Panc1 (cell line): ENCODE measurements at places on chromosomes 16 and 17.

DNA sequence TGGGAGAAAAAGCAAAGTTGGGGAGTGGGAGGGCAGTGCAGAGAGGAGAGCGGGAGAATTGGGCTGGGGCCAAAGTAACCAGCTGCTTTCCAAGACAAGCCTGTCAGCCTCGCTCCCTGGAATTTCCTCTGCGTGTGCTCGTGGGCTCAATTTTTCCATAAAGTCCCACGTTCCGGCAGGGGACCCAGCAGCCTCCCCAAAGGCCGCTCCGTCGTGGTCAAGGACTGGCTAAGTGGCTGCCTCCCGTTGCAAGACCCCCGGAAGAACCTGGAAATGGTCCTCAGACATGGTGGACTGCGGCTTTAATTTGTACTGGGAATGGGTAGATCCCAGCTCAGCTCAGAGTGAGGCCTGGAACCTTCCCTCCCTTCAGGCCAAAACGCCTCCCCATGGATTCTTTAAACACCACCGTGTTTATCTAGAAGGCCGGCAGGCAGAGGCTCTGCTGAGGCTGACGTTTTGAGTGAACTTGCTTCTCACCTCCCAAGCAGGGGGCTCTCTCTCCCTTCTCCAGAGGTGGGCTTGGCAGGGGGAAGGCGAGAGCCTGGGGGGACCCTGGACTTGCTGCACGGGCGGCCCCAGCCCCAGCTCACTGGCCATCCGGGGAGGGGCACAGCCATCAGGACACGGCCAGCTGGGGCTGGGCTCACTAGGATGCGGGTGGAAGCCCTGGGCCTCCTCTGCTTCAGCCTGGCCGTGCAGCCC lies 190.0 kb downstream of the C16orf95 start:
- no peak for DNase-seq

DNA sequence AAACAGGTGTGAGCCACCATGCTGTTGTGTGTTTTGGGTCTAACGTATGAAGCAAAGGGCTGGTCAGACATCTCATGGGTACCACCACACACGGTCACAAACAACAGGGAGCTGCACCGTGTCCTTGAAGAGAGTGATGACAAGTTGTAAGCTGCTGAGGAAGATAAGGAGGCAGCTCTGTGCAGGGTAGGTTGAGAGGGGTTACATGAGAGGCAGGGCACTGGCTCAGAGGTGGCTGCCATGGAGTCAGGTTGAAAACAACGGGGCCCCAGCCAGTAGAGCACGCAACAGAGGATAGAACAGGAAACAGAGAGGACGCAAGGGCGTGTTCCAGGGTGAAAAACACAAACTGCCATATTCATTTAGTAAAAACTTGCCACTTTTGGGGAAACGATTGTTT lies 52.2 kb downstream of the TRARG1 start:
- DNase-seq: no peak

DNA sequence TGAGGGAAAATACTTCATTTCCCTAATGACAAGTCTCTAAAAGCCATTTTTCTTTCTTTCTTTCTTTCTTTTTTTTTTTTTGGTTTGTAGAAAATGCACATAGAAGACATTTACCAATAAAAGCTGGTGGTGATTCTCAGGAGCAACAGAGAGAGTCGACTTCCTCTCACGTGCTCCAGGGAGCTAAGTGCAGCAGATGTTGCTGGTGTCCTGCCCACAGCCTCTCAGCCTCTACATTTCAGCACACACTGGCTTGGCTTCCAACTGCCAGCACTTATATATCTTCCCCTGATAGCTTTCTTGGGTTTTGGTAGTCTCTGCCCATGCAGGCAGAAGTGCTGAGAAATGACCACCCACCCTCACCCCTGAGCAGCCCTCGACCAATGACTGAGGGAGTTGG lies 58.4 kb upstream of the MARCHF10 start:
- DNase-seq: no peak

GRCh38 chr17:14699574-14700185 lies 398.8 kb downstream of the HS3ST3B1 start:
- no peak for DNase-seq

DNA sequence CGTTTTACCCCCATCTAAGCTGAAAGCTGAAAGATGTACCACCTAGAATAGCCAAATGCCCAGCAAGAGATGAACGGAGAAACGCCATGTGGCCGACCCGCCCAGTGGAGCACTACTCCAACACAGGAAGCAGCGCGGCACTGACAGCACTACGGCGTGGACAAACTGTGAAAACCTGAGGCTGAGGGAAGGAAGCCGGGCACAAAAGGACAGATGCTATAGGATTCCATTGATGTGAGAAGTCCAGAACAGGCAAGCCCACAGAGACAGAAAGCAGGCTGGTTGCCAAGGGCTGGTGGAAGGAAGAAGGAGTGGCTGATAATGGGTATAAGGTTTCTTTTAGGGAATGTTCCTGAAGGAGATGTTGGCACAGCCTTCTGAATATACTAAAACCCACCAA lies 29.4 kb upstream of the SLC38A8 start:
- no peak for DNase-seq

DNA sequence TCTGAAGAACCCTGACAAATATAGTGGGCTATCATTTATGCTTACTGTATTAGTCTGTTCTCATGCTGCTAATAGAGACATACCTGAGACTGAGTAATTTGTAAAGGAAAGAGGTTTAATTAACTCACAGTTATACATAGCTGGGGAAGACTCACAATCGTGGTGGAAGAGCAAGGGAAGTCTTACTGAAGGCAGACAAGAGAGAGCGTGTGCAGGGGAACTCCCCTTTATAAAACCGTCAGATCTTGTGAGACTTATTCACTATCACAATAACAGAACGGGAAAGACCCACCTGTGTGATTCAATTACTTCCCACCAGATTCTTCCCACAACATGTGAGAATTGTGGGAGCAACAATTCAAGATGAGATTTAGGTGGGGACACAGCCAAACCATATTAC lies 526.8 kb upstream of the GOT2 start:
- no peak for DNase-seq

- no peak for DNase-seq
These were observed 27.2 kb upstream of the WWOX start for GRCh38 chr16:78072275-78072674.

DNA sequence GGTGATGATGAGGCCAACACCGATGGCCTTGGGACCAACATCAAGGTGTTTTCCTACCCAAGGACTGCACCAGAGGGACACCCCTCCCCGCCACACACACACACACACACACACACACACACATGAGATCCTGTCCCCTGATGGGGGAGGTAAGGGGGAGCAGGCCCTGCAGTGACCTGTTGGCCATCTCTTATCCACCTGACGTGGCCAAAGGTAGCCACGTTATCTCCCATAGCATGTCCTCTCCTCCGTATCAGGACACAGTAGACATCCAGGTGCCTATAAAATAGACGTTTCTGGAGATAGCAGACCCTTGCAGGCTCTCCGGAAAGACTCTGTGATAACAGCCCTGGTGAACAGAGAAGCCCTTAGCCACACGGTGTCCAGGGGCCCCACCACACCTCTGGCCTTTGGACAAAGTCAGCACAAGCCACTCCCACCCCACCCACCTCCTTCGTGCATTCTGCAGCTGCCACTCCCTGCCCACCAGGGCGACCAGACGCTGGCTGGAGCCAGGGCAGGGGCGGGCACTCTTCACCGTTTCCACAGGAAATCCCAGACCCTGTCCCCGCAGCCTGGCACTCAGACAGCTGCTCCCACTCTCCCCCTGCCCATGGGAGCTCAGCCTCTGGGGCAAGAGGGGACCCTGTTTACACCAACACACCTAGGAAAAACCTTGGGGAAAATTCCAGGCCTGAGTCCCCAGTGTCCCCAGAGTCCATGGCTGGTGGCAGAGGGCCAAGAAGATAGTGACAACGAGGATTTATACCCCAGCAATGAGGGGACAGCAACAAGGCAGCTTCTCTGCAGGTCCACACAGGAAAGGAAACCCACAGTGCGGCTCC lies 15.4 kb upstream of the ENPP7 start:
- DNase-seq: no peak

GRCh38 chr17:63995626-63996025 lies 2.5 kb upstream of the PRR29 start:
- no peak for DNase-seq

GRCh38 chr17:66849851-66850580 lies 15.1 kb downstream of the CACNG5 start:
- no peak for DNase-seq

DNA sequence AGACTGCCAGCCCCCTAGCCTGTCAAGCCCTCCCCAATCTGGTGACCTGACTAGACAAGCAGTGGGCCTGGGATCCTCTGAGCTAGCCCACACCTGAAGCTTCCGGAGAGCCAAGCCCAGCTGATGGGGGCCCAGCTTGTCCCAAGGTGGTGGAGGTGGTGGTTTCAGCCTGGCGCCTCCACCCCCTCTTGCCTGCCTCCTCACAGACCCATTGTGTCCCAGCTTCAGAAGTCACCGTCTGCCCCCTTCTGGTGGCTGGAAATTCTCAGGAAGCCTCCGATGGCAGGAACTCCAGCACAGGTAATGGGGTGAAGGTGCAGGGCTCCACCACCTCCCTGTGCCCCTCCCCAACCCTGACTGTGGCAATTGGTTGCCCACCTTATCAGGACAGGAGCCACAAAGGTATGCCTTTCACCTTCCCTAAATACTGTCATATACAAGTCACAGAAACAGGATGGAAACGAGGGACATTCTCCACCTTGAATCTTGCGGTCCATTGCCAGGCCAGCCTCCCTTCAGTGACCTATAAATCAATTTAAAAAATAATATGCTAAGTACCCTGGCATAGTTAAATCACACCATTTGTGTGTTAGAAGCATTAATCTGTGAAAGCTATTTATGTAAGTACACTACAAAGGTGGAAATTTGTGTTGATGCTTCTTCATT lies 66.0 kb upstream of the ZNF423 start:
- DNase-seq: peak; percentile 1

GRCh38 chr16:58044266-58045019 lies 18.9 kb downstream of the MMP15 start:
- no peak for DNase-seq

DNA sequence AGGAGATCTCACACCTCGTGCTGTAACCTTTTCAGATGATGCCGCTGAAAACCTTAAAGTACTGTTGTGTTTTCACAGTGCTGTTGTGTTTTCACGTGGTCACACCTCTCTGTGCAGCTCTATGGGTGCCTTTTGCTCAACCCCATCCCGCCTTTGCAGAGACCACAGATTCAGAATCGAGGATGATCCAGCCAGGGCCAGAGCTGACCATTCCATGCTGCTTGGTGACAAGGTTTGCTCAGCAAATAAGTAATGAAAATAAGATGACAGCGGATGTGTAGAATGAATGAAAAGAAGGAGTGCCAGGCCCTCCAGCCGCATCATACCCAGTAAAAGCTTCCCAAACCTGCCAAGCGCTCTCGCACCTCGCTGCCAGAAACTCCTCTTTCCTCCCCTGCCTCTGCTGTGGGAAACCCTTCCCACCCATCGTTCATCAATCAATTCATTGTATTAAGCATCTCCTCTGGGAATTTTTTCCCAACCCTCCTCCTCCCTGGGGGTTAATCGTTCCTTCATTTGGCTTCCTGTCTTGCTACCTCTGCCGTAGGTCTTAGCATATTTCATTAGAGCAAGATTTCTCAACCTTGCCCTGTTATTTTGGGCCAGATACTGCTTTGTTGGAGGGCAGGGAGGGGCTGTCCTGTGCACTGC lies 93.4 kb upstream of the CRHR1 start:
- DNase-seq: no peak

DNA sequence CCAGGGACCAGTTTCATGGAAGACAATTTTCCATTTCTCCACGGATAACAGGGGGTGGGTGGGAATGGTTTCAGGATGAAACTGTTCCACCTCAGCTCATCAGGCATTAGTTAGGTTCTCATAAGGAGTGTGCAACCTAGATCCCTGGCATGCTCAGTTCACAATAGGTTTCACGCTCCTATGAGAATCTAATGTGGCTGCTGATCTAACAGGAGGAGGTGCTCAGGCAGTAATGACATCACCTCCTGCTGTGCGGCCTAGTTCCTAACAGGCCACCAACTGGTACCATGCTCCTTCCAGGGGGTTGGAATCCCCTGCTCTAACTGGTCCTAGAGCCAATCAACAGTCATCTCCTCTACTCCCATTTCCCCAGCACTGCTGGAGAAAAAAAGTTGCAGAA lies 19.9 kb downstream of the TEX14 start:
- DNase-seq: no peak

DNA sequence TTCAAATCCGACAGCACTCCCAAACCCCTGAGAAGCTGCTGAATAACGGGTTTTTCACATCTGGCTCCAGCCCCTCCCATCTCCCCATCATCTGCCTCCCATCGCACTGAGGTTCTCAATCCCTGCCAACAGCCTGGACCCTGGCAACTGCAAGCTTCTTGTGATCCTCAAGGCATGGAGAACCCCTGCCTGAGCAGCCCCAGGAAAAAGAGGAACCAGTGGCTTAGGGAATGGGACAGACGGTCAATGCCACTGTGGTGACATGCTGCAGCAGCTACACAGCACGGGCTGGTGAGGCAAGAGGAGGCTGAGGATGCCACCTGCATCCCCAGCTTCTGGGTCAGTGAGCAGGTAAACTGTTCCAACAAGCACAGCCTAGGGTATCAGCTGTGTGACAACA lies 3.3 kb upstream of the MBTPS1 start:
- DNase-seq: no peak

GRCh38 chr17:57090560-57091185 lies 5.6 kb downstream of the AKAP1 start:
- DNase-seq: no peak

DNA sequence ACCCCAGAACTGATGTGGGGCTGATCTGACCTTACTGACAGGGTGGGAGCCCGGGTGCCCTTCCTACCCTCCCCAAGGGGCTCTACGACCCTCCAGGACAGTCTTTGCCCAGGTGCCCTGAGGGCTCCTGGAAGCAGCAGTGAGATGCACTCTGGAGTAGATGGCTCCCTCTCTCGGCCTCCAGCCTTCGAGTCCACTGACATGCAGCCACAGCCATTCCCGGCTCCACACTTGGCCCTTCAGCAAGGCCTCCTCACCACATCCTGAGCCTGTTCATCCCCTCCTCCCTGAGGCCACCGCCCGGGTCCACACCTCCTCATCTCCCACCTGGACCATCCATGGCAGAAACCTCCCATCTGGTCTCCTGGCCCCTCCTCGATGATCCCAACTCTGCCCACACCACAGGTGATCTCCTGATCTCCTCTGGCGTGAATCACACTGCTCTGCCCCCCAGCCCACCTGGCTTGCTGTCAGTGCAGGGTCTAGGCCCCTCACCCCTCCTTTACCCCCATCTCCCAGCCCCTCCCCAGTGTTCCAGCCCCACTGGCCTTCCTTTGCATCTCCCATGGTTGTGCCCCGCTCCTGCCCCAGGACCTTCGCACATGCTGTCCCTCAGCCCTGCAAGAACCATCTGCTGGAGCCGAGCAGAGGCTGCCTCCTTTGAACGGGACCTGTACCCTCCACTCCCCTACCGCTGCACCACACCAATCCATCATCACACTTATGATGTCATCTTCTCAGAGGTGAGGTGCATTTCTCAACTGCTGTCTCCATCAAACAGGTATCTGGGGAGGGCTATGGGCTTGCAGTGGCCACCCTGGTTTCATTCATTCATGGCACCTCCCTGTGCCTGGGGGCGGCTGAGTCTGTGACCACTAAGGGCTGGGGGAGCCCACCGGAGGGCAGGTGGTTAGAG lies 44.7 kb downstream of the SOCS1 start:
- DNase-seq: no peak
